Panc1 (cell line): ENCODE measurements at places on chromosomes 2 and 18. TPM values are rescaled to one million over a fixed set of nuclear protein-coding genes. Genes with fewer than 3 reads are reported as not detected.

- no peak for DNase-seq
Measured at GRCh38 chr2:124328397-124328796, 303.3 kb downstream of the CNTNAP5 start.

- no peak for DNase-seq
Measured at GRCh38 chr18:830315-830901, 18.4 kb upstream of the YES1 start.

DNA sequence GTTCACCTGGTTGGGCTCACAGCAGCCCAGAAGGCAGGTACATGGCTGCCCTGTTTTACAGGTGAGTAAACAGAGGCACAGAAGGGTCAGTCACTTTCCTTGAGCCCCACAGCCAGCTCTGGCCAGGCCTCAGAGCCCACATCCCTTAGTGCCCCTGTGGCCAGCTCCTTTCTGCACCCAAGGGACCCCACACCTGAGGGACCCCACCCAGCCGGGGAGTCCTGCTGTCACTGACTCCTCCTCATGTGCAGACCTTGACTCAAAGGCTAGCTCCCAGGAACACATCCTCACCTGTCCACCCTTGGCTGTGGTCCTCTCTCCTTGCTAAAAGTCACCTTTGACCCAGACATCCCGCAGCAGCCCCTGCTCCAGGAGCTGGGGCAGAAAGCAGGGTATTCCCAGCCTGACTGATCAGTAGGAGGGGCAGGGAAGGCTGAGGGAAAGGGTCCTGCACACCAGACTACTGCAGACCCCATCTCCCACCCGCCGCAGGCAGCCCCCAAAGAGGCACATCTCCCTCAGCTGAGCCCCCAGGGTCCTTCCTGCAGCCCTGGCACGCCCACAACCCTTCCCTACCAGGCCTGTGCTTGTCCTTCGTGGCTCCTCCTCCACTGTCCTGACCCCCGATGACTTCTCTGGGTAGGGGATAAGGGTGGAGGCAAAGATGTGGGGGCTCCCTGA, 9.8 kb upstream of the ARHGEF4 start:
- no peak for DNase-seq

GRCh38 chr2:29025711-29026110, 44.6 kb downstream of the TOGARAM2 start:
- no peak for DNase-seq

The TRAPPC12 gene
- 78.7 TPM for total RNA-seq

GRCh38 chr2:28300485-28301341, 91.9 kb upstream of the FOSL2 start:
- DNase-seq = no peak

DNA sequence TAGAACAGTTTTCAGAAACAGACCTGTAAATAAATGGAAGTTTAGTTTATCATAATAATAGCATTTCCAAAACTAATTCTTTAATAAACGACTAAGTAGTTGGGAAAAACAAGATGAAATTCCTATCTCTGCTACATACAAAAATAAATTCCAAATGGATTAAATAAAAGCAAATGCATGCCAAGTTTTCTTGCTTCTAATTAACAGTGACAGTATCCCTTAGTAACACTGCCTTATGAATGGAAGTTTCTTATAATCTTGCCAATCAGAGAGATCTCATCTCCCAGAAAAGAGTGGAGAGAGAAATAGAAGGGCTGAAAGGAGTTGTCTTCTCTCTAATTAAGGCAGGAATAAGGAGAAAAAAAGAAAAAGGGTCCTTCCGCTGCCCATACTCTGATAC, 133.9 kb downstream of the GFPT1 start:
- DNase-seq = no peak

The ALPG gene
- total RNA-seq = 65.3 TPM

DNA sequence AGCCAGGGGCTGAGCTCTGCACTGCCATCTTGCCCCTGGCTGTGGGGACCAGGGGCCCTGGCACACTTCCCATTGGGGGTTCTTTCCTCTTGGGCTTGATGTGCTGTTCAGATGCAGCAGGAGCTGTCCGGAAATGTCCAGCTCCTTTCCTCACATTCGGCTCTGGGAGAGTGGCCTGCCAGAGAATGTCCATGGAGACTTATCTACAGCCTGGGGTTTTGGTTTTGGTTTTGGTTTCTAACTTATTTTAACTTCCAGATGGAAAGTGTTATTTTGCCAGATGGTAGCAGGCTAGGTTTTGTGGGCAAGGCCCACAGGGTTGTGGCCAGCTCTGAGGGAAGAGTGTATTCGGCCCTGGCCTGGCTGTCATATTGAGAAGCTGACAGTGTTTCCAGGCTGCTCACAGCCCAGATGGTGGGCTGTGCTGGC, 177.3 kb downstream of the ANKRD30B start:
- DNase-seq = no peak

The NAPG gene
- 27.8 TPM for total RNA-seq

GRCh38 chr18:48705531-48705930, 166.7 kb downstream of the CTIF start:
- DNase-seq = no peak

- DNase-seq = no peak
Measured at GRCh38 chr2:54772110-54772509, 48.6 kb downstream of the EML6 start.

The OTX1 gene
- 4.2 TPM for total RNA-seq

- DNase-seq = peak; percentile 7
Measured at GRCh38 chr2:196925768-196926561, 542 bp downstream of the PGAP1 start.

The MBP gene
- total RNA-seq = 88.8 TPM

DNA sequence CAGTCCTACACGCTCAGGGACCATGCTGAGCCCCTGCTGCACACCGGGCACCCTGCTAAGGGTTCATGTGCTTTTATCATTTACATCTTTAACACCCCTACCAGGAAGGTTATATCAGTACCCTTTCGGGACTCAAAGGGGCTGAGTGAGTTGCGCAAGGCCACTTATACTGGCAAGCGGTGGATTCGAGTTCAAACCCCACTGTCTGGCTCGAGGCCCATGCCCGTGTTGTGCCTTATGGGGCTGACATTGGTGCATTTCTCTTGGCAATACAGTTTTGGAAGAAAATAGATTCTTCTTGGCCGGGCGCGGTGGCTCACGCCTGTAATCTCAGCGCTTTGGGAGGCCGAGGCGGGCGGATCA, 69.5 kb upstream of the MAP4K4 start:
- no peak for DNase-seq

- no peak for DNase-seq
Measured at GRCh38 chr18:2846636-2847316, at the start of gene EMILIN2. Gene EMILIN2, plus strand, starts transcription at chr18:2847006. Its CDS starts 183 bp downstream, at chr18:2847189.

DNA sequence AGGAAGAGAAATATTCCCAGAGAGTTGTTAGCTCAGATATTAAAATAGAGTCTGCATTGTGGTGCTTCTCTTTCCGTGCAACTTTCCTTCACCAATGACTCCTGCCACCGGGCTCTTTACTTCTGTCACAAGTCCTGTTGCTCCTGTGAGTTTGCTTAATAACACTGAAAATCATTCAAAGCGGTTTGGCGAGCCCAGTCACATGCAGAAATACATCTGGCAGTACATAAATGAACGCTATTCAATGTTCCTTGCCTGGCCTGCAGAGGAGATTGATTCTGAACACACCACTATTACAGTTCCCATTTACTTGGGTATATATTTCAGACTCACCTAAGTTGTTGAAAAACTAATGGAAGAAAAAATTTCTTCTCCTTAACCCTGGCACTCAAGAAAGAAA, 276.6 kb downstream of the ZNF521 start:
- no peak for DNase-seq

The SCYGR4 gene
- not detected for total RNA-seq

DNA sequence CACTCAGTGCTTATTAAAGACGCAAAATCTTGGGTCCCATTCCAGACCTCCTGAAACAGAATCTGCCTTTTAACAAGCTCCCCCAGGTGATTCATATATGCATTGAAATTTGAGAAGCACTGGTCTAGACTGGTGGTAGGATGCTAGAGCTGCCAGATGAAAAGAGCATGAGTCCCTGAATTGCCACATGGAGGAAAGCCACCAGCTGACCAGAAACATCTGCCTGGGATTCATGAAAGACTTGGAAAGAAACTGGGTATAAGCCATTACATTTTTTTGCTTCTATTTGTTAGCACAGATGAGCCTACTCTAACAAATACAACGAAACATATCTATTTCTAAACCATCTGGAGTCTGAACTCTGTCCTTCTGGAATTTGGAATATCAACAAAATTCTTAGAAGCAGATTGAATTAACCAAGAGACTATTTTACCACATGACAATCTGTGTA, 228.9 kb downstream of the RBM43 start:
- DNase-seq = no peak

GRCh38 chr2:71069376-71069775, 928 bp downstream of the NAGK start:
- no peak for DNase-seq

DNA sequence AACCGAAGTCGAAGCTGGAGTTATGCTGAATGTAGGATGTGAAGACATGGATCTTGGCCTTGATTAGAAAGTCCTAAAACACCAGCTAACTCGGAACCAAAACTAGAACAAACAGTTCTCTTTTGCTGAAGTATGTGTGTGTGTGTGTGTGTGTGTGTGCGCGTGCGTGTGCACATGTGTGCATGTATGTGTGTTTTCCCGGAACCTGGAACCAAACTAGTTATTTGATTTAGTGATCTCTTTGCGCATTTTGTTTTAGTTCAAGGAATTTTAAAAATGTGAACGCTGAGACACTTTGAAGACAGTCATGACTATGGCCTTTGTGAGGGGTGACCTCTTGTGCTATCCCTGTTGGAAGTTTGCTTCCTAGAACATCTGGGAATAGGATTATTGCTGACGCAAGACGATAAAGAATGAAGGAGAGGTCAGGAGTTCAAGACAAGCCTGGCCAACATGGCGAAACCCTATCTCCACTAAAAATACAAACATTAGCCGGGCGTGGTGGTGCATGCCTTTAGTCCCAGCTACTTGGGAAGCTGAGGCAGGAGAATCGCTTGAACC, 23.8 kb downstream of the FHL2 start:
- DNase-seq = no peak

GRCh38 chr2:101124643-101125366, 26.4 kb downstream of the TBC1D8 start:
- peak; percentile 98 for DNase-seq

The ERBB4 gene
- 0.15 TPM for total RNA-seq

DNA sequence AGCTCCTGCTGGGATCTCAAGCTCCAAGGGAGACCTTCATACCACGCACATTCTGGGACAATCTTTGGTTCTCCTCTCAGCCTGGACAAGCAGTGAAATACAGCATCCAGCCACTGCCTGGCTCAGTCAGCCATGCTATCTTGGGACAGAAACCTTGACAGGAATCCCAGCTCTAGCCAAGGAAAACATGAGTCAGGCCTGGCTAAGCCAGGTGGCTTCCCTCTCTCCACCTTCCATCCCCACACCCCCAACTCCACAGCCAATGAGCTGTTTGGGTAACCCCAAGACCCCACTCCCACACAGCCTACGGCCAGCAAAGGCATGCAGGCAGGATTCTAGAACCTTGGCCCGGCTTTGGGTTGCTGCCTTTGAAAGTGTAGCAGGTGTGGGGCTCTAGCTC, 64.9 kb downstream of the MCFD2 start:
- DNase-seq = no peak

The GYPC gene
- total RNA-seq = 0.57 TPM

- no peak for DNase-seq
Measured at GRCh38 chr2:121129692-121130091, 155.3 kb downstream of the TFCP2L1 start.

The SLC40A1 gene
- total RNA-seq = 0.74 TPM

The MARCHF7 gene
- 85.7 TPM for total RNA-seq

- DNase-seq = no peak
Measured at GRCh38 chr18:48529796-48530195, 9.0 kb upstream of the CTIF start.

The CFAP65 gene
- 0.33 TPM for total RNA-seq

DNA sequence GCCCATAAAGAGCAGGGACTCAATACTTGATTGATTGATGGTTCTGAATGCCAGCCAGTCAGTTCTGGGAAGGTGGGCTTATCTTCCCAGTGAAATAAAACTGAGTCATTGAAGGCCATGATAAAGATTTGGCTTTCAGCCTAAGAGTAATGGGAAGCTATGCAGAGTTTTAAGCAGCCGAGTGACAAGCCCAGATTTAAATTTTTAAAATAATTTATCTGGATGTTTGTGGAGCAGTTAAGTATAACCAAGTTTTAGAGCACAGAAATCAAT, 122.8 kb downstream of the RAPGEF4 start:
- no peak for DNase-seq

DNA sequence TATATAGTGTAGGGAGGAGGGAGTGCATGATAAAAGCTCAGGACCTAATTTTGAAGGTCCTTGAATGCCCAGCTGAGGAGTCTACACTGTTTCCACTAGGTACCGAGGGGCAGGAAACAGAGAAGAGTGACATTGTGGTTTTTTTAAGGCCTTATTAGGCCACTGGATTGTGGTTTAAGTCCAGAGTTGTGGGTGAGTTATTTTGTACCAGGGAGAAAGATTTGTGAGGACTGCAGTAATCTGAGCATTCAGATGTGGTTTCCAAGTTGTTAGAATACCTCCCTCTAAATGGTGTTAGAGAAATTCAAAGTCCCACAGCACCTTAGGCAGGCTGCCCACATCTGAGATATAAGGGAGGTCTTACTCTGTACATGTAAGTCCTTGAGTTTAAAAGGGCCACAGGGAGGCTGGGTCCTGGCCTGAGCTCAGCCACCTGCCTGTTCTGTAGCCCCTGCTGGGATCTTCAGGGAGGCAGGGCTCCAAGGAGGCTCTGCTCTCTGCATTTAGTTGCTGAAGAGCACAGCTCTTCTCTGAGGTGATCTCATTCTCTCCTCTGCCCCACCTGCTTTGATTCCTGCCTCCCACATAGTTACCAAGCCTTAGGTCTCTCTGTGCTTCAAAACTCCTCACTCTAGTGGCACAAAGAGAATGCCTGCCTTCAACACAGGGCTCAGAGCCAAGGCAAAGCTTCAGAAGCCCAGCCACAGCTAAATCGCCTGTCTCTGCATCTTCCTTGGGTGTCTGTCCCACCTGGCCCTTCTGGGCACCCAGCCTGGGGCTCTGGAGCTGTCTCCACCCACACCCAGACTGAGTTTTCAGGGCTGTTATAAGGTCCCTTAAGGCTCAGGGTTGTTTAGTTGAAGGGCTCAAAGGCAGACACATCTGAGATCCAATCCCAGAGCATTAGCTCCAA, 88.1 kb downstream of the VSNL1 start:
- no peak for DNase-seq

DNA sequence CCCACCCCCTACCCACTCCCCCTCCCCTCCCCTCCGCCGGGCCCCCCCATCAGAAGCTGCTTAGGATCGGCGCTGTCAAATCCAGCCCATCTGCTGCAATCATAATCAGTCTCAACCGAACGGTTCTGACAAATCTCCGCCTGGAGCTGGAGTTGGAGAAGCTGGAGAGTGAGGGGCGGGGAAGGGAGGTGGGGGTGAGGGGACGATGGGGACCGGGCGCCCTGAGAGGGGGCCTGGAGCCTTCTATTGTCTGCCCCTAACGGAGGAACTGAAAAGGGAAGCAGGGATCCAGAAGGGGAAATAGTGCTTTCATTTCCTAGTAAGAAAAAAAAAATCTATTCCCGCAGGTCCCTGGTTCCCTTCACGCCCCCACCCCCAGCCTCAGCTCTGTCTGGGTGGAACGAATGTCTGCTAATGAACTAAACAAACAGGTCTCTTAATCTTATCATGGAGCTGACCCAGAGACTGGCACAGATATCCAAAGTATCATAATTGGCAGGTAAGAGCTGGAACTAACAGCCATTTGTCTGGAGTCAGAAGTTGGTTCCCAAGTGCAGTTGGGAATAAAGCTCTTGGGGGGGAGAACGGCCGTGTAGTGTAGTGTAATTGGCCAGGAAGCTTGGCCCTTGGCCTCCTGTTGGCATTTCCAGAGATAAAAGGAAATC, 301.2 kb downstream of the NCKAP5 start:
- DNase-seq = no peak
